ENCODE measurements at places on chromosomes 11 and 22. TPM values are rescaled to one million over a fixed set of nuclear protein-coding genes. Genes with fewer than 3 reads are reported as not detected.

The NPTXR gene
- 3.7 TPM for total RNA-seq

The FAM227A gene
- total RNA-seq = 1.9 TPM

The RAB3IL1 gene
- 3.7 TPM for total RNA-seq

The TMEM191B gene
- total RNA-seq = 0.76 TPM

The FOLR3 gene
- not detected for total RNA-seq

The HSD17B12 gene
- total RNA-seq = 53.1 TPM

The RTN4R gene
- 2.7 TPM for total RNA-seq

The TRIM51 gene
- not detected for total RNA-seq

- no peak for DNase-seq
Measured at GRCh38 chr11:48034926-48035871, 54.8 kb downstream of the PTPRJ start.

DNA sequence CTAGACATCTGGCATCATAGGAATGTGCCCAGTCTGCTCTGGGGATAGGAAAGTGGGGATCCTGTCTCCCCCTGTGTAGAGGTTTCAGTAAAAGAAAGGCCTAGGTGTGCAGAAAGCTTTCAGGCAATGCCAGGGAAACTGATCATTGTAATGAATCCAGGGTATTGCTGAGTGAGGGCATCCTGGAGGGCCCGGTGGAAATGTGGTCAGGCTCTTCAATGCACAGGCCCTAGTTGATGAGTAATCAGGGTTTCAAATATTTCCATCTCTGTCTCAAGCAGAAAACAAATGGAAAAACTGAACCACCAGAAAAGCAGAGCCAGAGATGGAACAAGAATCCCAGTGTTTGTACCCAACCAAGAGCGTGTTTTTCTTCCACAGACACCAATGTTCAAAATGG, 2.0 kb downstream of the CD3E start:
- no peak for DNase-seq

DNA sequence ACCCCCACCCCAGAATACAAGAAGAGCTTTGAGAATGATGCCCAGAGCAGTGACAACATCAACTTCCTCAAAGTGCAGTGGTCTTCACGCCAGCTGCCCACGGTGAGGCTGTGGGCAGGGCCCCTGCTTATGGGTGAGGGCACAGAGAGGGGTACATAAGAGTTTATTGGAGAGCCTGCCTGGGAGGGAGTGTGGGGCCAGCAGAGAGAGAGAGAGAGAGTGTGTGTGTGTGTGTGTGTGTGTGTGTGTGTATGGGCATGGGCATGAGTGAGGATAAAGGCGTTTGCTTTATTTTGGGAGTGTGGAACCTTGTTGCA, 9.5 kb downstream of the PHOX2A start:
- no peak for DNase-seq

DNA sequence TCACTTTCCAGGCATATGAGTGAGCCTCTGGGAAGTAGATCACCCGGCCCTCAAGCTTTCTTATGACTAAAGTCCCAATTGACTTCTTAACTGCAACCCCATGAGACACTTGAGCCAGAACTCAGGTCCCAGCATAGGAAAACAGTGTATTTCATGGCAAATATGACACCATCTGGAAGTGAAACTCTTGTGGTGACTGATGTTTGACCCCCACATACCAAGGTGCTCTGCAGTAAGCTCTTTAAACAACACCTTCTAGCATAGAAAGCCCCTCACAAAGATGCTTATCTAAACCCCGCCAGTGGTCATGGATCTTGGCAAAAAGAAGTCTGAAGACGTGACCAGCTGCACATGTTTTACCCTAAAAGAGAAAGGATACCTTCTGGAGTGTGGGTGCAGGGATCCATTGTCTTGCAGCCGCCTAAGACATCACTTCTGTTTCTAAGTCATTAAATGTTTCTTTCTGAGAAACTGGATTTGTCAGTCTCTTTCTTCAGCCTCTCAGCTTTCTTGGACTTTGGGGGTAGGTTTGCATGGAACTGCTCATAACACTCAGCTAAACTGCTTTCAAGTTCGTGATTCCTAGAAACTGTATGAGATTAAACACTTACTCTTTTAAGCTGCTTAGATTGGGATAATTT, 7.4 kb upstream of the PELI3 start:
- DNase-seq = no peak

- DNase-seq = no peak
Measured at GRCh38 chr11:124761301-124762104, 587 bp downstream of the ESAM start.

- DNase-seq = no peak
Measured at GRCh38 chr11:15613251-15613650, 498.5 kb downstream of the INSC start.

- DNase-seq = no peak
Measured at GRCh38 chr22:42202048-42202447, 68.4 kb downstream of the TCF20 start.

DNA sequence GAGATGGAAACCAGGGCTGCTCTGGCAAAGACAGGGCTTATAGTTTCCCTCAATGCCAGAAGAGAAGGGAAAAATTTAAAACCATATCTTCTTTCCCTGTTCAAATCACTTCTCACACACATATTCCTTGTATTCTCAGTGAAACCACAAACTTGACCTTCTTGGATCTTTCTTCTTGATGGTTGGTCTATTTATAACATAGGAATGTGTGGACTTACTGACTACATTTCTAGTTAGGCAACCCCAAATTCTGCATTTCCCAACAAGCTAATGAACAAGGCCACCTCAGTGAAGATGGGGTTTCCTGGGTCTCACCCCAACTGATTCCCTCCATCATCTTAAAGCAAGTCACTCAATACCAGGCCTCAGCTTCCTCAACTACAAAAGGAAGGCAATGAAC, 3.8 kb upstream of the QSER1 start:
- no peak for DNase-seq

- no peak for DNase-seq
Measured at GRCh38 chr22:17984114-17984513, 40.2 kb downstream of the MICAL3 start.

DNA sequence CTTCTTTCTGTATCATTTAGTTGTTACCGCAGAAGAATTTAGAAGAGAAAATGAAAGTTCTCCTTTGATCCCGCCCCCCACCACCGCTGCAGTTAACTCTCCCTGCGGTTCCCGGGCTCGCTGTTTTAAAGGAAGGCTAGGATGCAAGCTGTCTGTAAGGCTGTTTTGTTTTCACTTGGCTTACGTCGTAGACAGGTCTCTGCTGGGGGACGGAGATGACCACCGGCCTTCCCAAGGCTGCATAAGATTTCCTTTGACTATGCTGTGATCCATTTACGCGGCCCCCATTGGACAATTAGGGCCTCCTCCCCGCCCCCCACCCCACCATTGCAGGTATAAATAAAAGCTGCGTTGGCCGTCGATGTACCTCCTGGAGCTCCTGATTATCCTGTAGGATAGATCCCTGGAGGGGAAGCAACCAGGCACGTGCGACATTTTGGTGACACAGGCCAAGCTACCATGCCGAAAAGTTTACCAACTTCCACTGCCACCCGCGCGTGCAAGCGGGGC, 1.4 kb upstream of the CPT1A start:
- no peak for DNase-seq

- no peak for DNase-seq
Measured at GRCh38 chr11:68260484-68260883, 11.3 kb downstream of the C11orf24 start.

DNA sequence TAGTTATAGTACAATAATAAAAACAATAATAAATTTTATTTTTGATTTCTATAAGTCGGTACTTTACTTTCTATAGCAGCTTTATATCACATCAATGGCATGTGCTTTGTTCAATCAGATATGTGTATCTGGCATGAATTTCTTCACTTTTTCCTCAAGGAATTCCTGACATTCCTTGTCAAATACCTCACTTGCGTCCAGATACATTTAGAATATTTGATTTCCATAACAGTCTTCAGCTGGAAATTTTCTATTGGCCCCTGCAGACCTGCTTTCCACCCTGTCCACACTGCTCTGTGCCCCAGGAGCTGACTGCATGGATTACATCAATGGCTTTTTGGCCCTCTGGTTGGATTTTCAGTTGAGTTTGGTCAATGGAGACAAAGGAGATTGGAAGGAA, 93.2 kb downstream of the FAR1 start:
- DNase-seq = no peak

DNA sequence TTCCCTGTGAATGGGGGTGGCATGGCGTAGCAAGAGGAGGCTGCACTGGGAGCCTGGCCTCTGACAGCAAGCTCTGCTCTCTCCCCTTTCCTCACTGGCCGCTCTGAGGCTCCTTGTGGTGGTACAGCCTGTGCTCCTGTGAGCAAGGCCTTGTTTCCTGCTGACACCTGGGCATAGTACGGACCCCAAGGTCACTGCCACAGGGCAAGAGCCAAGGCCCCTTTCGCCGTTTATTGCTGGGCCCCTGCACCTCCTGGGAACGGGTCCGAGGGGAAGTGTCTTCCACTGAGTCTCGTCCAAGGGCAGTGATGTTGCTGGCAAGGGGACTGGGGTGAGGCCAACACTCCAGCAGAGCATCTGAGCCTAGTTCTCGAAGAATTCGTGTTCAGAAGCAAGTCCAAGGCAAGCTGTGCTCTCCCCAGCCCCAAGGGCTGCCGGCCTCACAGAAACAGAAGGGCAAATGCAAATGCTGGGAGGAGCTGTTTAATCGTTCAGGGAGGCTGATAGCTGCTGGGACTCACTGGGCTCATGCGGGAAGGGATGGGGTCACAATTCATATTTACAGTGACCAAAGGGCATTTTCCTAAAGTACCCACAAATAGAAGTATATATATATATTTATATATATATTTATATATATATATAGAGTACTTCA, 15.9 kb upstream of the TTLL12 start:
- DNase-seq = no peak

- no peak for DNase-seq
Measured at GRCh38 chr11:9575260-9576240, 2.1 kb downstream of the WEE1 start.

- DNase-seq = no peak
Measured at GRCh38 chr11:118883368-118884071, at the start of gene CXCR5. Gene CXCR5, plus strand, starts transcription at chr11:118883892. Its CDS starts 50 bp downstream, at chr11:118883942.

DNA sequence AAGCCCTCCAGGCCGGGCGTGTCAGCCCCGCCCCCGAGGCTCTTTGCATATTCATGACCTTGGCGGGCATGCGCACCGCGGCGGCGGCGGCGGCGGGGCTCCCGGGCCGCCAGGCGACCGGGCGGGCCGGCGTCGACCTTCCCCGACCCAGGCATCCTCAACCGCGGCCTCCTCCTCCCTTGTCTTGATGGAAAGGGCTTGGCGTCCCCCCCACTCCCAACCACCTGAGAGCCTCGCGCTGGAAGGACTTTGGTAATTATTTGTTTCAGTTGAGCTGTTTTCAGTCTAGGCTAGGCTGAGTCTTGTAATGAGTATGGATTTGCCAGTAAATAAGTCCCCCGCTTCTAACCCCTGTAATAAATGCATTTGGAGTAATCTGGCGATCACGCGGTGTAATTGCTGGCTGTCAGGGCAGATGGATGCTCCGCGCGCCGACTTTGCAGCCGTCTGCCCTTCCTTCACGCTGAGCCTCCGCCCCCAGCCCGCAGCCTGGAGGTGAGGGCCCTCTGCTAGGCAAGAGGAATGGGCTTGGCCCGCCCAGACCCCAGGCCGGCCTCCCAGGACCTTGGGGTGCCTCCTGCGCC, 25.2 kb downstream of the FLRT1 start:
- no peak for DNase-seq

DNA sequence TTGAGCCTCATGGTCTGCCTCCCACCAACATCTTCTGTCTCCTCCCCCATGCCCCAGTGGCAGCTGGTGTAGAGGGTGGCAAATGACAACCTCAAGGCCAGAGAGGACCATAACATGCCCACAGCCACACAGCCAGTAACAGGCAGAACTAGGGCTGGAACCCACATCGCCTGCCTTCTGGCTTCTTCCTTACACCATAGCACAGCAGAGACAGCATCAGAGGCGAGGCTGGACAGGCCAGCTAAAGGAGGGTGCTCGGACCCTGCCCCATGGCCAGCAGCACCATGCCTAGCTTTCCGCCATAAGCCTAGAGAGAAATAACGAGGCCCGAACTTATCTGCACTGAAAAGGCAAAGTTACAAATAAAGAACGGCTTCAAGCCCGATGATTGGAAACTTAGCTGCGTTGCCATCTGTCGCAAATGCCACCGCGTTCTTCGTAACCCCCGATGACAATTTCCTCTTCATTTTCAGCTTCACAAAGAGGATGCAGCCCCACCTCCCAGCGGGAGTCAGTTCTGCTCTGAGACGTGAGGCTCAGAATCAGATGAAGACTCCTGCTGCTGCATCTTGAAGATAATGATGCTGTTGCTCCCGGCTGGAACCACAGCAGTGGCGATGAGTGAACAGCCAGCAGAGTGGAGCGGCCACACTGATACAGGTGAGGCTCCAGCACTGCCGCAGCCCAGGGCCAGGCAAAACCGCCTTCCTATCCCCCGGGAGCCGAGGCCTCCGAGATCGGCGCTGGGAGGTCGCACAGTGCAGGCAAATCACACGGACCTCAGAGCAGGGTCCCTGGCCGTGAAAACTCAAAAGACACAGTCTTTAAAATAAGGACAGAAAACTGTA, 73.8 kb upstream of the RTL6 start:
- no peak for DNase-seq

DNA sequence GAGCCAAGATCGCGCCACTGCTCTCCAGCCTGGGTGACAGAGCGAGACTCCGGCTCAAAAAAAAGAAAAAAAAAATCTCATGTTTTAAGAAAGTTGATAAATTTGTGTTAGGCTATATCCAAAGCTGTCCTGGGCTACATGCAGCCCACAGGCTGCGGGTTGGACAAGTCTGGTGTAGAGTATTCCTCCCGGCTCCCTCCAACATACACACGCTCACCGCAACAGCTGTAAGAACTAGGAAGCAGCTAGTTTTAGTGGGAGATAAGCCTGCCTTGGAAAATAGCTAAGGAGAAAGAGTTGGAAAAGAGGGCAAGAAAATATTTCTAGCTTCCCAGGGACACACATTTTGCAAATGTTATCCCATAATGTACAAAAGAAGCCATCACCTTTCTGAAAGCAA, 46.6 kb downstream of the CELF1 start:
- DNase-seq = no peak
